ENCODE measurements at places on chromosomes 1 and 21. TPM values are rescaled to one million over a fixed set of nuclear protein-coding genes. Genes with fewer than 3 reads are reported as not detected.
A peak's percentile ranks its signal among the peaks of the same experiment; 100 is the strongest.

Gene ERVH48-1
- total RNA-seq: 0.55 TPM

Gene AKIRIN1
- total RNA-seq: 152 TPM

Gene PPIAL4G
- not detected for total RNA-seq

- no peak overlapping the region for H3K27ac ChIP-seq
- H3K4me1 ChIP-seq: no peaks in the 10 kb centered on the region
- H3K36me3 ChIP-seq: no peaks in the 10 kb centered on the region
- DNase-seq: peak; percentile 74
These were observed 353.7 kb upstream of the ESRRG start for GRCh38 chr1:217076902-217077301.

GRCh38 chr1:209062863-209063262 lies 520.7 kb upstream of the CAMK1G start:
- no peaks in the 10 kb centered on the region for H3K36me3 ChIP-seq
- DNase-seq: no peak
- no peaks in the 10 kb centered on the region for H3K4me1 ChIP-seq
- no peak overlapping the region for H3K4me3 ChIP-seq
- no peaks in the 10 kb centered on the region for H3K27me3 ChIP-seq

GRCh38 chr1:45155423-45155822 lies 51.0 kb downstream of the ZSWIM5 start:
- DNase-seq: no peak
- H3K4me1 ChIP-seq: no peaks in the 10 kb centered on the region
- H3K4me3 ChIP-seq: no peak overlapping the region

DNA sequence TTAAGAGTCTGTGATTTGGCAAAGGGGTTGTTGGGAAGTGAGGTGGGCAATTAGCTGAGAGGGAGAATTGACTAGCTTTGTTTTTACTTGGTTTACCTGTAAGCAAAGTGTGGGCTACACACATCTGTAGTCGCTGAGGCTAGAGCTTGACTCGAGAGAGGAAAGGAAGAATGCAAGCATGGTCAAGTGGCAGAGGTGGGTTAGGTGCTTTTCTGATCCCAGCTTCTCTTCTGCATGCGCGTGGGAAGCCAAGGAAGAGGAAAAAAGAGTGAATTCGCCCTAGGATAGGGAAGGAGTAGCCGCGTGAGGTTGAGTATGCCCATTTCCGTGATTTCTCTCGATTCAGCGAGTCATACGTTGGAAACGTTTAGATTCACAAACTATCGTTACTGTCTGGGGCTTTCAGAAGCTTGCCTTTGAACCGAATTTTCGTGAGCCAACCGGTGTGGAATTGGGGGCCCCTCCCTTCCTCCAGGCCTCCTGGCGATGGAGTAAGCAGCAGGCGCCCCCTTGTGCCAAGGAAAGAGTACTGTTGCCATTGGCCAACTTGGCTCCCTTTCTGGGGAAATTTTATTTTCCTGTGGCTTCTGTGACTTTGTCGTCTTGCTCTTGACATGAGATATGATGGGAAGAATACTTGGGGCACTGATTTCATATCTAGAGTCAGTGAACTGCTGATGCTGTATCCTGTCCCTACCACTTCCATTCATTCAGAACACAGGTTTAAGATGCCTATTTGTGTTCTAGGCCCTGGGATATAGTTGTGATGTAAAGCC lies 1.3 kb downstream of the PIGV start:
- peak; percentile 65 for DNase-seq
- H3K36me3 ChIP-seq: no peaks in the 10 kb centered on the region

GRCh38 chr1:2025491-2025981 lies 6.4 kb downstream of the GABRD start:
- DNase-seq: no peak
- H3K27me3 ChIP-seq: peaks cover 11% of the 10 kb centered on the region
- no peaks in the 10 kb centered on the region for H3K36me3 ChIP-seq

DNA sequence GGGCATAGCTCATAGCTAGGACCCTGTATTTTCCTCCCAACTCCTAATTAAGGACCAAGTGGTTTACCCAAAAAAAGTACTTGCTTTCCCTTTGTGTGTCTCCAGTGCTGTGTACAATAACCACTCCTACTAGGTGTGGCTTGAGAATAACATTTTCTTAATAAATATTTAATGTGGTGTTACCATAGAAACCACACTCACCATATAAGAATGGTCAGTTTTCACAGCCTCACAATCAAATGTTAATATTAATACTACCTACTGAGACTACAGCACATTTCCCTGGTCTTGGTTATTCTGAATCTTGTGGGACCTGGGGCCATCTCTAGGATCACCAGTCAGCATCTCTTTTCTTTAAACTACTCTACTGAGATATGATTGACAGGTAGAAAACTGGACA lies 83.5 kb upstream of the BCAR3 start:
- no peak overlapping the region for H3K4me3 ChIP-seq
- H3K27me3 ChIP-seq: no peaks in the 10 kb centered on the region
- no peaks in the 10 kb centered on the region for H3K36me3 ChIP-seq

DNA sequence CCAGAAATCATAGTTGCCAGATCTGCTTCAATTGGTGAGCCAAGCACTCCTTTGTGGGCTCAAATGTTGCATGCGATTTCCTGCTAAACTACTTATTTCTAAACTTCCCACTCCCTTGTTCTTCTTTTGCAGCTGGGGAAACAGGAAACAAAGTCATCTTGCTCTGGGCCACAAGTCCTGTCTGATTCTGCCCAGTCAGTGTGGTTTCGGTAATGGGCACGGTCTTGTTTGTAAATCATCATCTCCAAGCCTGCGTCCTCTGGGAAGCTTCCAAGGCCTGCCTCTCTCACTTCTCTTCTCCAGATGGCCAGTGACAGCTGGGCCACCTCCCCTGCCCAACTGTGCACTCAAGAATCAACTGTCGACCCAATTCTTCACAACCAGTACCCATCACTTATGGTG lies 4.4 kb downstream of the S100A8 start:
- H3K27me3 ChIP-seq: no peaks in the 10 kb centered on the region
- H3K4me3 ChIP-seq: no peak overlapping the region
- no peak overlapping the region for H3K27ac ChIP-seq
- no peaks in the 10 kb centered on the region for H3K4me1 ChIP-seq
- H3K36me3 ChIP-seq: no peaks in the 10 kb centered on the region

- no peaks in the 10 kb centered on the region for H3K36me3 ChIP-seq
- no peak overlapping the region for H3K27ac ChIP-seq
- H3K4me3 ChIP-seq: no peak overlapping the region
- H3K27me3 ChIP-seq: no peaks in the 10 kb centered on the region
- no peak for DNase-seq
These were observed 119.0 kb downstream of the TNFSF18 start for GRCh38 chr1:172931761-172932160.

Gene LCK
- total RNA-seq: not detected

DNA sequence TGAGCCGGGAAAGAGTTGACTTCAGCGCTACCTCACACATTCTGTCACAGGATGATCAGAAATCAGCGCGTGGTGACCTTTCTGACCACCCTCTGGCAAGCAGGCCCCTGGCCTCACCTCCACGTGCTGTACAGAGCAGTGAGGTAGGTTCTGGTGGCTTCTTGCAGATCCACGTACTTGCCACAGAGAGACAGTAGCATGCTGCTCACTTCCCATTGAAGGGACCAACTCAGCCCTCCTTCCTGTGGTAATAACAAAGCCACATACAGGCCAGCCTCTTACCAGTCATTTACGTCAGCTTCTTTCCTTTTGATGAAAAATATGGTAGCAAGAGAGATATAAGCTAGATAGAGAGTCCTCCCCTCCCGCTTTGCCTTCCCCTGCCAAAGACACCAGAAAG lies 200.7 kb downstream of the CHRM3 start:
- no peak for DNase-seq
- H3K4me3 ChIP-seq: no peak overlapping the region
- no peaks in the 10 kb centered on the region for H3K4me1 ChIP-seq
- no peaks in the 10 kb centered on the region for H3K27me3 ChIP-seq
- H3K36me3 ChIP-seq: no peaks in the 10 kb centered on the region

- H3K4me3 ChIP-seq: no peak overlapping the region
- no peaks in the 10 kb centered on the region for H3K27me3 ChIP-seq
- H3K4me1 ChIP-seq: no peaks in the 10 kb centered on the region
- no peak for DNase-seq
- H3K36me3 ChIP-seq: no peaks in the 10 kb centered on the region
These were observed 339.9 kb upstream of the OLFM3 start for GRCh38 chr1:102336602-102337001.

Gene FAM177B
- not detected for total RNA-seq

DNA sequence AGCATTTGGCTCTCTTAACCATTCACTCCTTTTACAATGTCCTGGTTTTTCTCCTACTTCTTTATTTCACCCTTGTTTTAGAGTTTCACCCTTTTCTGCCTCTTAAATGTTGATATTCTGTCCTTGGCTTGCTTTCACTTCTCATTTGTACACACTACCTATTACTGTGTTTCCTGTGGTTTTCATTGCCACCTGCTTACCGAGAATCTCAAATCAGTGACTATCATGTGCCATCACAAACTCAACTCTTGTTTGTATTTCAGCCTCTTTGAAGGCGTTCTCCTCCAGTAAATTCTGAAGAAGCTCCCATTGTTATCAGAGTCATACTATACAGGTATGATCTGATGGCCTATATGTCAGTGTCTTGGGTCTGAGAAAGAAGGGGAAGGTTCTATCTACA lies 65.7 kb downstream of the NPHS2 start:
- H3K27me3 ChIP-seq: no peaks in the 10 kb centered on the region
- H3K36me3 ChIP-seq: no peaks in the 10 kb centered on the region
- no peak for DNase-seq
- H3K4me1 ChIP-seq: no peaks in the 10 kb centered on the region
- H3K4me3 ChIP-seq: no peak overlapping the region

Gene C1orf167
- not detected for total RNA-seq

- peaks cover 18% of the 10 kb centered on the region for H3K4me1 ChIP-seq
- DNase-seq: peak; percentile 97
- peak overlapping the region; percentile 4 for H3K4me3 ChIP-seq
- H3K27ac ChIP-seq: peak overlapping the region; percentile 94
- no peaks in the 10 kb centered on the region for H3K36me3 ChIP-seq
These were observed 211.5 kb downstream of the LHX8 start for GRCh38 chr1:75345538-75346292.

DNA sequence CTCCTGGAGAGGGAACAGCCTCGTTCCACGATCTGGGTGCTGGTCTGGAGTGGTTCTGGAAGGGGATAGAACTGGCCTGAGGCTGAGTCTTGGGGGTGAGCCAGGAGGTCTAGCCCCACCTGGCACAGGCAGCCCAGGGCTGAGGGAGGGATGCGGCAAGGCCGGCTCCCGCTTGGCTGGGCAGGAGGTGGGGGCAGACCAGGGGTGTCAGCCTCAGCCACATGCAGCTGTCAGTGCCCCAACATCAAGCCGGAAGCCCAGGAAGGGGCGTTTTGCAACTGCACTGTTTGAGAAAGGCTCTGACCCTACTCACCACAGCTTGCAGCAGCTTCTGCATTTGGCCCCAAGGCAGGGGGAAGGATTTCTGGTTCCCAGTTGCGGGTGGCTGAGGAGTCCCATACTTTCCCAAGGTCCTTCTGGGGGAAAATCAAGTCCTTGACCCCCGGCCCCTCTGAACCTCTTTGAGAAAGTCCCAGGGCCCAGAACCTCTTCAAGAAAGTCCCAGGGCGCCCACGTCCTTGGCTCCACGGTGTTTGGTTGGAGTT lies 2.0 kb downstream of the EFHD2 start:
- H3K27ac ChIP-seq: no peak overlapping the region
- no peaks in the 10 kb centered on the region for H3K36me3 ChIP-seq
- peaks cover 50% of the 10 kb centered on the region for H3K4me1 ChIP-seq
- no peaks in the 10 kb centered on the region for H3K27me3 ChIP-seq
- peak overlapping the region; percentile 45 for H3K4me3 ChIP-seq
- no peak for DNase-seq

GRCh38 chr1:234393190-234393589 lies 19.9 kb downstream of the COA6 start:
- peaks cover 11% of the 10 kb centered on the region for H3K36me3 ChIP-seq
- no peak overlapping the region for H3K27ac ChIP-seq
- no peaks in the 10 kb centered on the region for H3K27me3 ChIP-seq
- DNase-seq: no peak
- no peak overlapping the region for H3K4me3 ChIP-seq
- H3K4me1 ChIP-seq: no peaks in the 10 kb centered on the region

Gene IGSF9
- total RNA-seq: 2.1 TPM

DNA sequence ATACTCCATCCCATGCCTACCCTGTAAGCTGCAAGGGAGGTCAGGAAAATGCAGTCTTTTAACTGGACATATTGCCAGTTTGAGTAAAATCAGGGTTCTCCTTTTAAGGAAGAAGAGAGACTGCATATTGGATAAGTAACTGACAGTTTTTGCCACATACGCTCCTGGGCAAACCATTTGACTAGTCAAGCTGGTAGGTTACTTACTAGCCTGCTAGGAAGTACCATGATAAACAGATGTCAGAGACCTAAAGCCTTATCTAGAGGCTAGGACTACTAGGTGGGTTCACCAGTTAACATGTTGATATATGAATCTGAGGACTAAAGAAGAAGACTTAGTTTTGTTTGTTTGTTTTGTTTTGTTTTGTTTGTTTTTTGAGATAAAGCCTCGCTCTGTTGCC lies 33.5 kb downstream of the EEIG2 start:
- no peaks in the 10 kb centered on the region for H3K36me3 ChIP-seq
- no peak overlapping the region for H3K4me3 ChIP-seq
- H3K27me3 ChIP-seq: no peaks in the 10 kb centered on the region
- no peak overlapping the region for H3K27ac ChIP-seq
- H3K4me1 ChIP-seq: peaks cover 19% of the 10 kb centered on the region

DNA sequence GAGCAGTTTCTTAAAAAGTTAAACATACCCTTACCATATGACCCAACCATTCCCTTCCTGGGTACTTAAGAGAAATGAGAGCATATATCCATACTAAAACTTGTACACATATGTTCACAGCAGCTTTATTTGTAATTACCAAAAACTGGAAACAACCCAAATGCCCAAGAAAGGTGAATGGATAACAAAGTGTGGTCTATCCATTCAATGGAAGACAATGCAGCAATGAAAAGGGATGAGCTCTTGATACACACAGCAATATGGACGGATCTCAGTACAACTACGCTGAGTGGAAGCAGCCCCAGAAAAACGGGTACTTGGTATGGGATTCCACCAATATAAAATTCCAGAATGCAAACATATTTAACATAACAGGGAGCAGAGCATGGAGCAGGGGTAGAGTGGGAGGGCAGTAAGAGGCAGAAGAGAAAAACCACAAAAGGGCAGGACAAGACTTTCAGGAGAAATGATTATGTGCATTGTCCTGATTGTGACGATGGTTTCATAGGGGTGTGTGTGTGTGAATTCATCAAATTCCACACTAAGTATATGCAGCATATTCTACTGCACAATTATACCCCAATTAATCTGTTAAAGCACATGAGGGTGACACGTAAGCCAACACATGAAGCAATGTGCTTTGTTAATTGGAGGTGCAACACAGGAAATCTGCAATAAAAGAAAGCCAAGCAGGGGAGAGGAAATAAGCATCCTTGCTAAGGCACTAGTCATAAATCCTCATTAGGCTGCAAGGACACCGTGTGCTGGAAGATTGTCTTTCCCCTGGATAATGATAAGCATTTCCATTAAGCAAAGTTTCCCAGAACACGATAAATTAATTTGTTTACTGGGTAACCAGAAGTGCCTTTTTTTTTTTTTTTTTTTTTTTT lies 113.1 kb upstream of the KRTAP19-8 start:
- no peaks in the 10 kb centered on the region for H3K36me3 ChIP-seq
- no peak overlapping the region for H3K4me3 ChIP-seq
- H3K27ac ChIP-seq: no peak overlapping the region
- no peak for DNase-seq

Gene CELA2A
- not detected for total RNA-seq

Gene LRRC53
- total RNA-seq: not detected

- no peak overlapping the region for H3K27ac ChIP-seq
- DNase-seq: no peak
- H3K36me3 ChIP-seq: no peaks in the 10 kb centered on the region
- no peaks in the 10 kb centered on the region for H3K4me1 ChIP-seq
These were observed 233.1 kb downstream of the HHIPL2 start for GRCh38 chr1:222314839-222315238.

- no peak overlapping the region for H3K4me3 ChIP-seq
- DNase-seq: no peak
- H3K27me3 ChIP-seq: no peaks in the 10 kb centered on the region
- no peak overlapping the region for H3K27ac ChIP-seq
These were observed 148.6 kb upstream of the KRTAP19-8 start for GRCh38 chr21:31186916-31187315.

Gene NRIP1
- 55.5 TPM for total RNA-seq

Data from astrocyte (in vitro differentiated cells and primary cell).